ENCODE measurements at places on chromosomes 13 and 19.

- DNase-seq = no peak
Measured at GRCh38 chr19:14059652-14060155, 2.2 kb downstream of the PALM3 start.

GRCh38 chr19:6767081-6767356, 216 bp downstream of the SH2D3A start:
- DNase-seq = no peak

- DNase-seq = no peak
Measured at GRCh38 chr19:1736927-1737326, 16.4 kb upstream of the ONECUT3 start.

- no peak for DNase-seq
Measured at GRCh38 chr13:110334841-110335490, 27.9 kb downstream of the COL4A2 start.

- no peak for DNase-seq
Measured at GRCh38 chr19:31470229-31470939, 121.1 kb upstream of the TSHZ3 start.

DNA sequence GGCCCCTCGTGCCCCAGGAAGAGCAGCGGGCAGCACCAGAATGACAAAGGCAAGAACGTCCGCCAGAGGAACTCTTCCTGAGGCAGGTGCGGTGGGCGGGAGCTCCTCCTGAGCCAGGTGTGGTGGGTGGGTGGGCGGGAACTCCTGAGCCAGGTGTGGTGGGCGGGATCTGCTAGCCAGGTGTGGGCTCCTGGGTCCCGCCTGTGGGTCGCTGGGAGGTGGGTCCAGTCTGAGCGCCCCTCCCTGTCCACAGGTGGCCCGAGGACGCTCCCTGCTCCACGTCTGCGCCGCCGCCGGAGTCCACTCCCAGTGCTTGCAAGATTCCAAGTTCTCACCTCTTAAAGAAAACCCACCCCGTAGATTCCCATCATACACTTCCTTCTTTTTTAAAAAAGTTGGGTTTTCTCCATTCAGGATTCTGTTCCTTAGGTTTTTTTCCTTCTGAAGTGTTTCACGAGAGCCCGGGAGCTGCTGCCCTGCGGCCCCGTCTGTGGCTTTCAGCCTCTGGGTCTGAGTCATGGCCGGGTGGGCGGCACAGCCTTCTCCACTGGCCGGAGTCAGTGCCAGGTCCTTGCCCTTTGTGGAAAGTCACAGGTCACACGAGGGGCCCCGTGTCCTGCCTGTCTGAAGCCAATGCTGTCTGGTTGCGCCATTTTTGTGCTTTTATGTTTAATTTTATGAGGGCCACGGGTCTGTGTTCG, 7.0 kb upstream of the HCN2 start:
- DNase-seq = no peak
